ENCODE measurements at places on chromosomes 16 and 17.

DNA sequence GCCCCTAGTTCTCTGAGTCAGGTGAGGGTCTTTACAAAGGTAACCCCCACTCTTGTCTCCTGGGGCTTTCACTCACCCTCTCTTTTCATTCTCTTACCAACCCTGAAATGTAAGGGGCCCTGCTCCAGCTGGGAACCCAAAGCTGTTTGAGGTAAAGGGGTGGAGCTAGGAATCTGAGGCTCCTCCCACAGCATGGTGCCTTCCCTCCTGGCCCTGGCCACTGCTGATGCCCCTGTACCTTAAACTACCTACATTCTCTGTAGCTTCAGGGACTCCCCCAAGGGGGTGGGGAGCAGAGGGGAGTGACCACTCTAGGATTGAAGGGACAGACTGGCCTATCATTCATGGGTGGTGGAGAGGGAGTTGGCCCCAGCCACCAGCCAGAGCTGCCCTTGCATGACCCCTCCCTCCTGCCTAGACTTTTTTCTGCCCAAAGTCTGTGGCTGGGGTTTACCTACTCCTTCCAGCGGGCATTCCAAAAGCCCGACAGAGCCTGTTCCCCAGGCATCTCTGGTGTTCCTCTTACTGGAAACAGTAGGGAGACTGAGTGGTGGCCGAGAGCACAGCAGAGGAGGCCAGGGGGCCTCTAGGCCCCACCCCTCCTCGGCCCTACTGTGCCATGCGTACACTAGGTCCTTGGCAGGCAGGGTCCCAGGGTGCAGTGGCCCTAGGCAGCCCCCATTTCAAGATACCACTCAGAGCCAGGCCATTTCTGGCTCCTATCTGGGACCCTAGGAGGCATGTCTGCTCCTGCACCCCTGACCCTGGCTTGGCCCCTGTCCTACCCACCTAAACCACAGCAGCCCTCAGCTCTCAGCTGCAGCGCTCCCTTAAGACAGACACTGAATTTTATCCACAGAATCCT is 9.5 kb downstream of the DOK4 start:
- DNase-seq, result no peak

DNA sequence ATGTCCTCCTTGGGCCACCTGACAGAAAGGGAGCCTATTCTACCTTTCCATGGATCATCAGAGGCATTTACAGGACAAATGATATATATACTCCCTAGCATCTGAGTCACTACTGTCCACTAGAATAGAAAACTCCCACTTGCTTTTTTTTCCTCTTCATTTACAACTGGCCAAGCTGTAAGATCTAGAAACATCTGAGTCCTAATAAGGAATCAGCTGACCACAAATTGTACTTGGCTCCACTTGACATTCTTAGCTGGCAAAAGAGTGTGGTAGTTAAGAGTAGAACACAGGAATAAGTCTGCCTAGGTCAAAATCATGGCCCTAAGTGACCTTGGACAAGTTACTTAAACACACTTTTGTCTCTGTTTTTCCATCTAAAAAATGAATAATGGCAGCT is 5.2 kb downstream of the RUSF1 start:
- no peak for DNase-seq

GRCh38 chr16:86931410-86931941 is 353.1 kb downstream of the FOXL1 start:
- DNase-seq, result no peak

DNA sequence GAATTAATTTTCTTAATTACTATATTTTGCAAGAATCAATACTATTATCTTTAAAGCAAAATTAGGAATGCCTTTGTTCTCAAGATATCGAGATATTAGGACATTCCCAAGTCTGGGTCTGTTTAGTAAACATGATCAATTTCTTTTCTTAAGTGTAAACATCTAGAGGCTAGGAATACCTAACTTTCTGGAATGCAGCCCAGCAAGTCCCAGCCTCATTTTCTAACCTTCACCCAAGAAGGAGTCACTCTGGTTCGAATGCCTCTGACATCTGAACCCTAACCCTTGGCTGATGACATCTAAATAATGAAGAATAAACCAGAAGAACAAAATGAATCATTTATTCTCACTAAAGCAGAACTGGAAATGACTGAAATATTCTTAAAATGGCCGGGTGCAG is 297.5 kb upstream of the IRX3 start:
- DNase-seq, result no peak

DNA sequence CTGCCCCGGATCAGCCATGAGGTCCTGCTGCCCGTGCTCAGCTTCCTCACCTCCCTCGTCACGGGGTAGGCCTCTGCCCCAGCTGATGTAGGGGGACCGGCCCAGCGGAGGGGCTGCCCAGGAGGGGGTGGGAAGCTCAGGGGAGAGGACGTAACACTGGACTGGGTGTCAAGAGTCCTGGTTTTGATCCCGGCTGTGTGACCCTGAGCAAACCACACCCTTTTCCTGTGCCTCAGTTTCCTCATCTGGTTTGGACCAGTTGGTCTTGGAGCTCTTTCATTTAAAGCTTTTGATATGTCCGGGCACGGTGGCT is 6.6 kb downstream of the WDR81 start:
- DNase-seq, result no peak

GRCh38 chr17:83160443-83161297 is 81.3 kb downstream of the METRNL start:
- DNase-seq, result no peak

DNA sequence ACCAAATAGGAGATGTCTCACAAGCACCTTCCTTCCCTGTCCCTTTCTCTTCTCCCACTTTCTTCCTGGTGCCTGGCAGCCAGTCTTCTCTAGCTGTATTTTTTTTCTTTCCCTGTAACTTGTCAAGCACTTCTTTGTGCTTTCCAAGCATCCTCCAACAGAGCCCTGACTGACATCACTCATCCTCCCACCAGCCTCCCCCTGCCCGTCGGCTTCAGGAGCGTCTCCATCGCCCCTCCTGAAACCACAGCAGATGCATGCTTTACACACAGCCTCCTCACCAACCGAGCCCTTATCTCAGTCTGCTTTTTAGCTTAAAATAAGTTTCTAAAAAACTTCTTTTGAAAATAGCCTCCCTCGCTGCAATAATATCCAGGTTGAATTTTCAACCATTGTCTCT is 268.7 kb upstream of the CDH5 start:
- DNase-seq, result no peak

DNA sequence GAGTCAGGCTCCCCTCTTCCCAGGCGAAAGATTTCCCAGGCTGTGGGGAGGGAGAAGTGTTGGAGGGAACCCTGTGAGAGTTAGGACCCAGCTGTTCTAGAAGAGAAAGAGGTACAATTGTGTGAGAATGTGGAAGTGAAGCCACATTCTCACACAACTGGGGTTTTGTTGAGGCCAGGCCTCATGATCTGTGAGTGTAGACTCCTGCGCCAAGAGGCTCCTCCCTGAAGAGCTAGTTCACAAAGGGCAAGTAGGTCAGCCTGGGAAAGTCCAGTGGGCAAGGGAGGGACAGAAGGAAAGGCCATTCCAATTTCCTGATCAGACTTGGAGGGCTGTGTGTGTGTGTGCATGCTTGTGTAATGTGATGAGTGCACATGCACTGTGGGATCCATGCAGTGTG is 15.2 kb downstream of the CD300LF start:
- no peak for DNase-seq

DNA sequence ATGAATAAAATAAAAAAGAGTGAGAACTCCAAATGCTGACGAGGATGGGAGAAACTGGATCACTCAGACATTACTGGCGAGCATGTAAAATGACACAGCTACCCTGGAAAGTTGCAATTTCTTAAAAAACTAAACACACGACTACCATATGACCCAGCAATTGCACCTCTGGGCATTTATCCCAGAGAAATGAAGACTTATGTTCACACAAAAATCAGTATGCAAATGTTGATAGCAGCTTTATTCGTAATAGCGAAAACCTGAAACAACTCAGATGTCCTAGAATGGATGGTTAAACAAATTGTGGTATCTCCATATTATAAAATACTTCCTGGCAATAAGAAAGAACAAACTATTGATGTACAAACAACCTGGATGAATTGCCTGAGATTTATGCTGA is 357.2 kb upstream of the ASIC2 start:
- DNase-seq, result no peak

GRCh38 chr17:66784621-66785364 is 50.1 kb upstream of the CACNG5 start:
- DNase-seq, result no peak

GRCh38 chr17:10875430-10875851 is 37.6 kb upstream of the PIRT start:
- no peak for DNase-seq

GRCh38 chr17:48728232-48729231 is at the start of gene HOXB13:
Gene HOXB13 (minus strand): TSS chr17:48728750. CDS start chr17:48728593, 157 bp downstream.
- DNase-seq, result no peak

GRCh38 chr17:16661217-16661616 is 7.6 kb upstream of the ZNF624 start:
- no peak for DNase-seq

GRCh38 chr17:1703063-1703462 is 7.1 kb downstream of the TLCD2 start:
- DNase-seq, result no peak

- no peak for DNase-seq
Measured at GRCh38 chr16:81237282-81237681, 1.2 kb upstream of the BCO1 start.

DNA sequence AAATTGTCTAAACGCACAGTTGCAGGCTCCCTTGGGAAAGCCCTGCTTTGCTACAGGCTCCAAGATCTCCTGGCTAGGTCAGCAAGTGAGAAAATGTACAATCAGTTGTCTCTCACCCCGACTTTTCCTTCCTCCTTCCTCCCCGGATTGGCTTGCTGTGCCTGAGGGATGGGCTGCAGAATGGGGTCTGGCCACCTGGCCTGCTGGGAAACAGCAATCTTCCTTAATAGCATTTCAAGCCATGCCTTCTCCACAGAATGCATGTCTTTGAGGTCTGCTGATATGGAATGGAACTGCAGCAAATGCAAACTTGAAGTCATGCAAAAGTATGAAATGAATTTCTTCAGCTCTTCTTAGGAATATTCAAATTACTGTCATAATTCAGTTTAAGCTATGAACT is 42.9 kb upstream of the SLFN13 start:
- DNase-seq, result no peak

- DNase-seq, result no peak
Measured at GRCh38 chr17:80872001-80872500, 119.6 kb upstream of the CHMP6 start.

- no peak for DNase-seq
Measured at GRCh38 chr16:13435415-13435814, 484.5 kb upstream of the ERCC4 start.

DNA sequence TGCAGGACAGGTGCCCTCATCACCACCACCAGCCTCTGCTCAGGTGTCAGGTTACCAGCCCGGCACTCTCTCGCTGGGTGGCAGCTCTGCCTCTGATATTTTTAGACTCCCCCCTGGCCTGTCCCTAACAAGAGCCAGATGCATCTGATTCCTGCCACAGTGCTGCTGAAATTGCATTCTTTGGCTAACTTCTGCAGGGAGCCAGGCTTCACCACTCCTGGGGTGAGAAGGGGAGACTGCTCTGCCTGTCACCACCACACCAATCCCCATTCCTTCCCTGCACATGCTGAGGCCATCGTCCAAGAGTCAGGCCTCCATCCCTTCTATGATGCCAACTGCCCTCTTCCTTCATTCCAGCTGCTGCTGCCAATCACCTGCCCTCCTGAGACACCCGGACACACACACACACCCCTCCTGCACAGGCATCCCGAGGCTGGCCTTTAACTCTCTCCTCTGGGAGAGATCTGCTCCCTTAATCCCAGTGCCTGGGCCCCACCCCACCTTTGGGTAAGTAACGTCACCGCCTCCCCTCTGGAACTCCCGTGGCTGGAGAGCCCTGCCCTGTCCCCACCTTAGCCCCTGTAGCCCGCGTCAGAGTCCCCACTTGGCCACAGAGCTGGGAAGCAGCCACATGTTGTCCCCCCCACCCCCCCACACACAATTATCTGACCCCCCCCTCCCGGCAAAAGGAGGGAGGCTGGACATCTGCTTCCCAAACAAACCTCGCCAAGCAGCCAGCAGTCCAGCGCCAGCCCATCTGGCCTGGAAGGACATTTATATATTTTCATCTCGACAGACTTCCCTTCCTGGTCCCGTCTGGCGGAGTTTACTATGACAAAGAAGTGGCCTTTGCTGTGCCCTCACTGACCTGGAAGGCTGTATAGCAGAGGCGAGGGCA is 2.8 kb downstream of the EMP2 start:
- DNase-seq, result no peak

- DNase-seq, result no peak
Measured at GRCh38 chr16:15970743-15971439, 21.5 kb downstream of the ABCC1 start.

DNA sequence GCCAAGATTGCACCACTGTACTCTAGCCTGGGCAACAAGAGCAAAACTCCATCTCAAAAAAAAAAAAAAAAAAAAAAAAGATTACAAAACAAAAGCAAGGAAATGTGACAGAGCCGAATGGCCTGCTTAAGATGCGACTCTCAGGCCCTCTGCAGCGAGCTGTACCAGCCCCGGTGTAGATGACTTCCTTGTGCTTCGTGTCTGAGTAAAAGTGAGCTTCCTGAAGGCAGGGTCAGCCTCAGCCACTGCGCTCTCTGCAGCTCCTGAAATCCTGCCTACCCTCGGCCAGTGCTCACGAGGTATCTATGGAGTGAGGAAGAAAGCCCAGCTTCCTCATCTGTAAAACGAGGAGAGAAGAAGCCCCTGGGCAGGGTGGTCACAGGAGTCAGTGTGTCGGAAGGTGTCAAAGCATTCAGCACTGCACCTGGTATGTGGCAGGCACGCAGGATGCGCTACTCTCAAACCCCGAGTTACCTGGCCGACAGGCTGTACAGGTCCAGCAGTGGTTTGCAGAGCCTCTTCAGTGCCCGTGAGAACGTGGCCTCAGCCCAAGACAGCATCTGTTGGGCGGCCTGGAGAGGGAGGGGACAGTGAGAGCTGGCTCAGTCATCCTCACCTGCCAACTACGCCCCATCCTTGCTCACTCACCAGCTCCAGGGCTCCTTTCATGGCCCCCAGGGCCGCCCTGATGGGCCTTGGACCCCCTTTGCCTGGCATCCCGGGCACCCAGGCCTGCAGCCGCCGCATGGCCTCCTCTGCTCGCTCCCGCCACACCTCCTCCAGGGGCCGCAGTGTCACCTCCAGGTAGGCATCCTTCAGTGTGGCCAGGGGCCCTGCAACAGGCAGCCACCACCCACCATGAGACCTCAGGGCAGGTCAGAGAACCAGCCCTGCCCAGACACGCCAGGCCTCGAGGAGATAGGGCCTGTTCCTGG is 44.6 kb downstream of the RMI2 start:
- no peak for DNase-seq

DNA sequence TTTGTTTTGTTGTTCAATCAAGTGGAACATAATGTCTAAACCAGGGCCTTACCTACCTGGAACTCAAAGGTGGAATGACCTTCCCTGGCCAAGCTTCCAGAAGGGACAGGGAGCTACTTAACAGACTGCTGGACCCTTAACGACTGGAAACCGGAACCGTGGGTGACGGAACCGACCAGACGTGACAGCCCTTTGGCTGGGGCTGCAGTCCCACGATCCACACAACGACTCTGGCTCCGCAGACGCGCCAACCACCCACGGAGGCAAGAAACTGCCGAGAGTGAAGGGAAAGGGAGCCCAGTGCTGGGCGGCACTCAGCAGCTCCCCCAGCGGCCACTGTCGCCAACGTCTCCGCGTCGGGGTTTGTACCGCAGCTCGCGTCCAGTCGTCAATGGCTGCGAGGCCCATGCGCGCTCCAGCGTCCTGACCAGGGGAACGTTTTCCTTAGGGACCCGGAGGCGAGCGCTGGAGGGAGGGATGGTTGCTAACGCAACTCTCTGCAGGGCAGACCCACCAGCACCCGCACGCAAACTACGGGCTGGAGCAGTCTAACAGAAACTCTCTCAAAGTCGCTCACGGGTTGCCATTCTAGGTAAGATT is 5.5 kb upstream of the KIF22 start:
- DNase-seq, result peak; percentile 64

GRCh38 chr16:12588510-12588909 is 215.2 kb downstream of the CPPED1 start:
- no peak for DNase-seq

GRCh38 chr16:1332618-1333148 is 762 bp upstream of the BAIAP3 start:
- DNase-seq, result no peak

All from activated naive CD4-positive, alpha-beta T cell (primary cell).